Cardiac muscle cell (in vitro differentiated cells and primary cell): ENCODE measurements at places on chromosomes 16 and 17.

- peak overlapping the region; percentile 90 for H3K27ac ChIP-seq
- no peaks in the 10 kb centered on the region for H3K27me3 ChIP-seq
- DNase-seq: peak; percentile 45
- H3K4me3 ChIP-seq: no peak overlapping the region
- peaks cover 17% of the 10 kb centered on the region for H3K4me1 ChIP-seq
- H3K36me3 ChIP-seq: peaks cover 7% of the 10 kb centered on the region
Observed at GRCh38 chr17:1796800-1797199, 32.9 kb downstream of the SMYD4 start.

- H3K4me1 ChIP-seq: peaks cover 7% of the 10 kb centered on the region
- H3K4me3 ChIP-seq: no peak overlapping the region
- no peak overlapping the region for H3K27ac ChIP-seq
- no peaks in the 10 kb centered on the region for H3K27me3 ChIP-seq
- no peak for DNase-seq
- H3K36me3 ChIP-seq: no peaks in the 10 kb centered on the region
Observed at GRCh38 chr17:2903193-2903974, 107.1 kb downstream of the RAP1GAP2 start.

DNA sequence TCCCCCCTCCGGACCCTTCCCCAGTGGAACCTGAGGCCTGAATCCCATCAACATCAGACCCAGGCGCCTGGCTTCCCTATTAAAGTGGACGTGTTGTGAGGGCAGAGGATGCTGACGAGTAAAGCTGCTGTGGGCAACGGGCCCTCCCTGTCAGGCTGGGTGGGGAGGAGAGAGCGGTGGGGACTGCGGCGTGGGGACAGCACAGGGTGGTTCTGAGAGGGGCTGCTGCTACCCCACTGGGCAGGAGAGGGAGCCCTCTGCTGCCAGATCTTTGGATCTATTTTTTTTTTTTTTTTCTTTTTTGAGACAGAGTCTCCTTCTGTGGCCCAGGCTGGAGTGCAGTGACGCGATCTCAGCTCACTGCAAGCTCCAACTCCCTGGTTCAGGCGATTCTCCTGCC is 5.9 kb downstream of the CA5A start:
- no peaks in the 10 kb centered on the region for H3K36me3 ChIP-seq
- H3K4me1 ChIP-seq: no peaks in the 10 kb centered on the region
- H3K4me3 ChIP-seq: no peak overlapping the region
- no peak overlapping the region for H3K27ac ChIP-seq

GRCh38 chr17:13367154-13367553 is 234.6 kb downstream of the HS3ST3A1 start:
- no peaks in the 10 kb centered on the region for H3K4me1 ChIP-seq
- H3K27me3 ChIP-seq: no peaks in the 10 kb centered on the region
- no peak overlapping the region for H3K27ac ChIP-seq
- peak; percentile 37 for DNase-seq
- no peaks in the 10 kb centered on the region for H3K36me3 ChIP-seq

GRCh38 chr16:31201582-31202413 is 762 bp downstream of the PYCARD start:
- H3K27me3 ChIP-seq: peaks cover 39% of the 10 kb centered on the region
- H3K36me3 ChIP-seq: peaks cover 4% of the 10 kb centered on the region
- no peak for DNase-seq
- no peak overlapping the region for H3K27ac ChIP-seq
- H3K4me3 ChIP-seq: peak overlapping the region; percentile 14

- H3K4me1 ChIP-seq: no peaks in the 10 kb centered on the region
- no peak overlapping the region for H3K27ac ChIP-seq
- no peaks in the 10 kb centered on the region for H3K36me3 ChIP-seq
- DNase-seq: peak; percentile 56
- no peak overlapping the region for H3K4me3 ChIP-seq
Observed at GRCh38 chr16:1941162-1942046, 1.6 kb downstream of the MSRB1 start.

DNA sequence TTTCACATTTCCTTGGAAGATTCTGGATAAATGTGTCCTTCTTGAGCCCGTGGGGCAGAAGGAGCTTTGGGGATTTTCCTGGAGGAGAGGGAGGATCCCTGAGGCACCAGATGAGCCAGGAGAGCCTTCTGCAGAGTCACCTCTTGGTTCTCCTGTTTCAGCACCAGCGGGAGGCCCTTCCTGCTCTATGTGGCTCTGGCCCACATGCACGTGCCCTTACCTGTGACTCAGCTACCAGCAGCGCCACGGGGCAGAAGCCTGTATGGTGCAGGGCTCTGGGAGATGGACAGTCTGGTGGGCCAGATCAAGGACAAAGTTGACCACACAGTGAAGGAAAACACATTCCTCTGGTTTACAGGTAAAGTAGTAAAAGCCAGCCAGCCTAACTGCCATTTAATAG is 77.1 kb downstream of the ARSG start:
- H3K4me3 ChIP-seq: no peak overlapping the region
- H3K27me3 ChIP-seq: no peaks in the 10 kb centered on the region
- H3K27ac ChIP-seq: no peak overlapping the region

GRCh38 chr17:33560165-33560564 is 267.1 kb upstream of the ASIC2 start:
- no peak overlapping the region for H3K4me3 ChIP-seq
- no peaks in the 10 kb centered on the region for H3K4me1 ChIP-seq
- H3K27ac ChIP-seq: no peak overlapping the region
- H3K36me3 ChIP-seq: no peaks in the 10 kb centered on the region
